WTC11 (cell line): ENCODE measurements at places on chromosomes 11 and 22.
A peak's percentile ranks its signal among the peaks of the same experiment; 100 is the strongest.

DNA sequence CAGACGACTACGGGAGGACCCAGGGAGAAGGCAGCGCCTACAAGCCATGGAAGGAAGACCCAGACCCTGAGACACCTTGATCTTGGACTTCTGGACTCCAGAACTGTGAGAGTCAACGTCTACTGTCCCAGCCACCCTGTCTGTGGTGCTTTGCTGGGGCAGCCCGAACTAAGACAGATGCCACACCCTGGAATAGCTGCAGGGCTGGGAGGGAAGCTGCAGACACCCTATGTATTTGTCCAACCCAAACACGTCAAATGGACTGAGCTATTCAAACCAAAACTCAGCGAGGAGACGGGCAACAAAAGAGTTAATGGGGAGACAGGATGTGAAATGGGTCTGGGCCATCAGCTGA, 169.3 kb downstream of the CTTN start:
- peak overlapping the region; percentile 20; the same call in 1 of the 2 replicates for H3K4me3 ChIP-seq
- no peaks in the 10 kb centered on the region for H3K27me3 ChIP-seq
- H3K36me3 ChIP-seq = no peaks in the 10 kb centered on the region
- H3K27ac ChIP-seq = peak overlapping the region; percentile 91
- H3K4me1 ChIP-seq = peaks cover 21% of the 10 kb centered on the region

DNA sequence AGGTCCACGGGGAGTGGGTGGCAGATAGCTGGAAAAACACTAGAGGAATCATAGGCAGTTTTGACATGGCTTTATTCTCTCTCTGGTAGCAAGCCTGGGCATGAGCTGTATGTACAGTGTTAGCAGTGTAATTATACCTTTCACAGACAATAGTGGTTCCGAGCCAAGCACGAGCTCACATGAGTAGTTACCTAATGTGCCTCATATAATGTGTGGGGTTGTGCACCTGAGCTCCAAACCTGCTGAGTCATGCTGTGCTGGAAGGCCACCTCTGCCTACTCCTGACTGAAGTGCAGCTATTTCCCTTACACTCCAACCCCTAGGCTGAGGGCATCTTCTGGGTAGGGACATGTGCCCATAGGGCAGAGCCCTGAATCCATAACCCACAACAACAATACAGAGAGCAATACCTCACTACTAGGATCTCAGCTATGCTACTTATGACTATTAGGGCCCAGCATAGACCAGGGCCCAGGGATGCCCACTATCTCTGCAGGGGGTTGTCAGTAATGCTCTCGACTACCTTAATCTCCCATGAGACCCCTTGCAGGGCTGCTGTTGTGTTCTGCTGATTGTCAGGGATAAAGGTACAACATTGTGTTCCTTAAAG, 432.1 kb downstream of the DYNC2H1 start:
- DNase-seq = no peak
- H3K27ac ChIP-seq = no peak overlapping the region
- no peak overlapping the region for H3K4me3 ChIP-seq
- H3K36me3 ChIP-seq = peaks cover 9% of the 10 kb centered on the region

GRCh38 chr11:67301313-67301921, 1.9 kb upstream of the SSH3 start:
- peaks cover 11% of the 10 kb centered on the region for H3K4me1 ChIP-seq
- peaks cover 20% of the 10 kb centered on the region for H3K36me3 ChIP-seq
- peaks cover 4% of the 10 kb centered on the region; the same call in 1 of the 2 replicates for H3K27me3 ChIP-seq
- peak; percentile 11 for DNase-seq
- no peak overlapping the region for H3K27ac ChIP-seq
- no peak overlapping the region for H3K4me3 ChIP-seq

- no peaks in the 10 kb centered on the region for H3K27me3 ChIP-seq
- DNase-seq = no peak
- H3K36me3 ChIP-seq = peaks cover 29% of the 10 kb centered on the region
- H3K4me1 ChIP-seq = peaks cover 14% of the 10 kb centered on the region
- peak overlapping the region; percentile 65; the same call in 1 of the 2 replicates for H3K27ac ChIP-seq
- H3K4me3 ChIP-seq = no peak overlapping the region
These were observed 11.2 kb upstream of the MDK start for GRCh38 chr11:46370253-46370652.

- no peak for DNase-seq
- H3K4me3 ChIP-seq = no peak overlapping the region
- peaks cover 21% of the 10 kb centered on the region for H3K4me1 ChIP-seq
- peaks cover 13% of the 10 kb centered on the region for H3K36me3 ChIP-seq
- no peak overlapping the region for H3K27ac ChIP-seq
- peaks cover 3% of the 10 kb centered on the region; the same call in 1 of the 2 replicates for H3K27me3 ChIP-seq
These were observed 12.0 kb downstream of the RELA start for GRCh38 chr11:65650547-65651338.

DNA sequence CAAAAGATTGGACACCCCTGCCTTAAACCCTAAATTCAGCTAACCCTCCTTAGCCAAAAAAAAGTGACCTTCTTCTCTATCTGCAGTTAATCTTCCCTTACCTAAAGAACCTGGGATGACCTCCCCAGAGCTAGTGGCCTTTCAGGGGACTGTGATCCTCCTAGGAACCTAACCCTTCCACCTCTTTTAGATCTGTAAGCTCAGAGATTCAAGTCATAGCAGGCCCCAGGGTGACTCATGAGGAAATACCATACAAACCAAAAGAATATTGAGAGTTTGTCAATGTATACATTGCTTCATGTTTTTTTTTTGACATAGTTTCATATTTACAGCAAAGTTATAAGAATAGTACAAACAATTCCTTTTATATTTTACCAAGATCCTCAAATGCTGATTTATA, 38.3 kb upstream of the CXCR5 start:
- peaks cover 8% of the 10 kb centered on the region for H3K27me3 ChIP-seq
- peaks cover 10% of the 10 kb centered on the region for H3K4me1 ChIP-seq
- no peaks in the 10 kb centered on the region for H3K36me3 ChIP-seq
- no peak overlapping the region for H3K4me3 ChIP-seq

DNA sequence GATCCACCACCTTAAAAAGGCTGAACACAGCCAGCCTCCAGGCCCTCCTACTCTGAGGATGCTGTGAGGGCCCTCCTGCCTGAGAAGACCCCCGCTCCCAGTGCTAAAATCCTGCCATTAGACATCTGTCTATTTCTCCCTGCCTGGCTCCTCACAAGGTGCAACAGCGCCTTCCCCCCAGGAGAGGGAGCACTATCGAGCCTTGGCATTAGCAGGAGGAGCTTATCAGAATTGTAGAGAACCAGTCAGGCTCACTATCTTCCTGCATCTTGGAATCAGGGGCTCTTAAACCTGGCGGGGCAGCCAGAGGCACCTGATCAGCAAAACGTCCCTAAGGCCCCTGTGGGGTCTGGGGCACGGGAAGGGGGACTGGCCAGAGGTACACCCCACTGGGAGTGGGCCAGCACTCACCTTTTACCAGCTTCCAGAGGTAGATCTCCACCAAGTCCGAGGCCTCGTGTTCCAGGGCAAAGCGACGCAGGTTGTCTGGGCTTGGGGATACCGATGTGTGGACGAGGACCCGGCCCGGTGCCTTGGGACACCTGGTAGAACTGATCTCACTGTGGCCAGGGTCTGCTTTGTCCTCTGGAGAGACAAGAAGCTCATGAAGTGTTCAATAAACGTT, 28.7 kb downstream of the CHRDL2 start:
- peak; percentile 81 for DNase-seq
- H3K27me3 ChIP-seq = no peaks in the 10 kb centered on the region; the same call in 1 of the 2 replicates
- H3K27ac ChIP-seq = no peak overlapping the region
- no peak overlapping the region for H3K4me3 ChIP-seq
- no peaks in the 10 kb centered on the region for H3K36me3 ChIP-seq

- no peak for DNase-seq
- peak overlapping the region; percentile 74; the same call in 1 of the 2 replicates for H3K27ac ChIP-seq
- H3K27me3 ChIP-seq = no peaks in the 10 kb centered on the region
- peaks cover 13% of the 10 kb centered on the region for H3K36me3 ChIP-seq
These were observed 22.2 kb downstream of the MYBPC3 start for GRCh38 chr11:47329987-47330931.

- no peaks in the 10 kb centered on the region for H3K4me1 ChIP-seq
- no peak overlapping the region for H3K4me3 ChIP-seq
- no peak overlapping the region for H3K27ac ChIP-seq
- DNase-seq = no peak
These were observed 88.9 kb upstream of the DDI1 start for GRCh38 chr11:103947546-103947919.

GRCh38 chr11:46537121-46537520, 56.7 kb downstream of the AMBRA1 start:
- H3K27me3 ChIP-seq = no peaks in the 10 kb centered on the region
- H3K4me3 ChIP-seq = peak overlapping the region; percentile 12; the same call in 1 of the 2 replicates
- peaks cover 37% of the 10 kb centered on the region for H3K4me1 ChIP-seq

GRCh38 chr11:38680746-38681145, 2082.7 kb upstream of the RAG2 start:
- H3K27me3 ChIP-seq = peaks cover 10% of the 10 kb centered on the region
- no peak overlapping the region for H3K27ac ChIP-seq
- no peak for DNase-seq
- H3K4me3 ChIP-seq = no peak overlapping the region
- H3K4me1 ChIP-seq = no peaks in the 10 kb centered on the region

- peaks cover 8% of the 10 kb centered on the region for H3K27me3 ChIP-seq
- no peaks in the 10 kb centered on the region for H3K36me3 ChIP-seq
- no peaks in the 10 kb centered on the region for H3K4me1 ChIP-seq
- no peak overlapping the region for H3K4me3 ChIP-seq
These were observed 10.7 kb upstream of the DSCAML1 start for GRCh38 chr11:117807482-117808327.

DNA sequence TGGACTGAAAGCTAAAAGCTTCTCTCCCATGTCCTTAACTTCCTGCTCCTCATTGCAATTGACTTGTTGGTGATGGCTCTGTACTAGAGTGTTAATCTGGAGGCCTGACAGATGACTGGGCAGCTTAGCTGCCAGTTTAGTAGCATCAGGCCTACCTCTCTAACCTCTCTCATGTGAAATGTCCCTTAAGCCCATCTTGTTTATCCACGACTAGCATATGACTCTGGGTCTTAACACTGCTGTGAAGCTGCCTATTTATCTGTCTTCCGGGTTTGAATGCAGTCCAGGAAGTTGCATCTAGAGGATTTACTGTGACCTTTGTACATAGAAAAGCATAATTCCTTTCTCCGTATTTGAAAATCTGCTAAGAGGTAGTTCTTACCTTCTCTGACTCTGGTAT, 85.3 kb upstream of the HORMAD2 start:
- no peak overlapping the region for H3K4me3 ChIP-seq
- H3K27me3 ChIP-seq = no peaks in the 10 kb centered on the region
- no peak overlapping the region for H3K27ac ChIP-seq
- H3K4me1 ChIP-seq = peaks cover 27% of the 10 kb centered on the region
- DNase-seq = no peak

- peaks cover 10% of the 10 kb centered on the region for H3K4me1 ChIP-seq
- no peak for DNase-seq
- H3K4me3 ChIP-seq = no peak overlapping the region
- no peaks in the 10 kb centered on the region for H3K27me3 ChIP-seq
These were observed 46.5 kb downstream of the FBLN1 start for GRCh38 chr22:45548991-45549761.

- no peak overlapping the region for H3K27ac ChIP-seq
- peak; percentile 27 for DNase-seq
- H3K4me1 ChIP-seq = peaks cover 43% of the 10 kb centered on the region
- no peaks in the 10 kb centered on the region for H3K36me3 ChIP-seq
These were observed 666 bp downstream of the NELL1 start for GRCh38 chr11:20669820-20670684.

GRCh38 chr11:62777389-62777788, 6.2 kb downstream of the TAF6L start:
- H3K27me3 ChIP-seq = no peaks in the 10 kb centered on the region
- no peak for DNase-seq
- peaks cover 52% of the 10 kb centered on the region for H3K36me3 ChIP-seq
- H3K4me1 ChIP-seq = no peaks in the 10 kb centered on the region
- peak overlapping the region; percentile 52; the same call in 1 of the 2 replicates for H3K27ac ChIP-seq

- H3K27me3 ChIP-seq = no peaks in the 10 kb centered on the region; the same call in 1 of the 2 replicates
- no peak overlapping the region for H3K4me3 ChIP-seq
- no peaks in the 10 kb centered on the region for H3K36me3 ChIP-seq
- peak overlapping the region; percentile 38 for H3K27ac ChIP-seq
- DNase-seq = no peak
These were observed 29.1 kb upstream of the TP53I11 start for GRCh38 chr11:44979543-44980399.

GRCh38 chr11:44446996-44447771, 118.3 kb upstream of the CD82 start:
- H3K4me1 ChIP-seq = peaks cover 16% of the 10 kb centered on the region
- no peak overlapping the region for H3K4me3 ChIP-seq
- H3K27ac ChIP-seq = no peak overlapping the region
- DNase-seq = no peak
- no peaks in the 10 kb centered on the region for H3K36me3 ChIP-seq

DNA sequence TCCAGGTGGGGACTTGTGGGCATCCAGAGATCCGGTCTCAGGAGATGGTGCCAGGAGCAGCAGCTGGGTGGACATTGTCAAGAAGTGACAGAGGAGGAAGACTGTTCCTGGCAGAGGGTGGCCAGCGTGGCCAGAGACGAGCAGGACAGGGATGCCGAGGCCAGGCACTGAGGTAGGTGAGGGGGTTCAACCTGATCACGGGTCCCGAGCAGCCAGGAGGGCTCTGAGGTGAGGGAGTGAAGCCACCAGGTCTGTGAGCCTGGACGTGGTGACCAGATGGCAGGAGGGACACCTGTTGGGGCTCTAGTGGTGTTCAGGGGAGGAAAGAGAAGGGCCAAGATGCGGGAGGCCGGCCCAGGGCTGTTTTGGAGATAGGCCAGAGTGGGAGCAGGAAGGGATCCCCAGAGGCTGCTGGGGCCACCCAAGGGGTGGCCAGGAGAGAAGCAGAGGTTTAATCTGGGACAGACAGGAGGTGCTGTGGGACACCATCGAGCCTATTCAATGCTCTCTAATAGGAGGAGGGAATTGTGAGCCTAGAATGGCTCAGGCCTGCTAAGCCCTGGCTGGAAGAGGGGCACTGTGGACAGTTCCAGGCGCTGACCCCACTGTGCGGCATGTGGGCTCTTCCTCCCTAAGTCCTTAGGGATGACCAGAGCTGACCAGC, 6.3 kb downstream of the PPM1F start:
- peaks cover 6% of the 10 kb centered on the region for H3K36me3 ChIP-seq
- peaks cover 17% of the 10 kb centered on the region for H3K4me1 ChIP-seq
- 0 out of 2 replicates have a peak overlapping the region, but pooled peaks have one; percentile 29 for H3K27ac ChIP-seq
- no peak overlapping the region for H3K4me3 ChIP-seq

- no peak overlapping the region for H3K27ac ChIP-seq
- no peaks in the 10 kb centered on the region for H3K4me1 ChIP-seq
- no peaks in the 10 kb centered on the region for H3K27me3 ChIP-seq
- H3K36me3 ChIP-seq = peaks cover 18% of the 10 kb centered on the region
- DNase-seq = no peak
These were observed 6.7 kb downstream of the OR5AN1 start for GRCh38 chr11:59365232-59366018.

- peaks cover 2% of the 10 kb centered on the region; the same call in 1 of the 2 replicates for H3K4me1 ChIP-seq
- peaks cover 38% of the 10 kb centered on the region for H3K27me3 ChIP-seq
- H3K36me3 ChIP-seq = no peaks in the 10 kb centered on the region
- no peak overlapping the region for H3K27ac ChIP-seq
- H3K4me3 ChIP-seq = no peak overlapping the region
These were observed 42.0 kb downstream of the CDKN1C start for GRCh38 chr11:2843551-2843950.
